ENCODE measurements at places on chromosomes 1 and 21. TPM values are rescaled to one million over a fixed set of nuclear protein-coding genes. Genes with fewer than 3 reads are reported as not detected.

Gene CASQ1
- not detected for total RNA-seq

DNA sequence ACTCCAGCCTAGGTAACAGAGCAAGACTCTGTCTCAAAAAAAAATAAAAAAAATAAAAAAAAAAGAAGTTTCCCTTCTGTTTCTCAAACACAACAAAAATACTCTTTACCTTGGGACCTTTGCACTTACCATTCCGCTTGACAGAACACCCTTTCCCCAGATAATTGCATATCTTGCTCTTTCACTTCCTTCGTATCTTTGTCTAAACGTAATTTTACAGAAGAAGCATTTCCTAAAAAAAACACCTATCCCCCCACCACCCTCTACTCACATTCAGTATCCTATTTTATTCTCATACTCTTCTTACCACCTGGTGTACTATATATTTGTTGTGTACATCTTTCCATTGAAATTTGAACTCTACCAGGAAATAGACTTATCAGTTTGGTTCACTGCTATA, 32.7 kb downstream of the ASH1L start:
- no peak overlapping the region for H3K27ac ChIP-seq
- H3K36me3 ChIP-seq, result no peaks in the 10 kb centered on the region
- no peak overlapping the region for H3K4me3 ChIP-seq
- DNase-seq, result no peak
- H3K4me1 ChIP-seq, result peaks cover 32% of the 10 kb centered on the region
- no peaks in the 10 kb centered on the region for H3K27me3 ChIP-seq

- DNase-seq, result no peak
- no peaks in the 10 kb centered on the region for H3K27me3 ChIP-seq
- no peaks in the 10 kb centered on the region for H3K4me1 ChIP-seq
These were observed 24.7 kb downstream of the SLC6A17 start for GRCh38 chr1:110174961-110175360.

DNA sequence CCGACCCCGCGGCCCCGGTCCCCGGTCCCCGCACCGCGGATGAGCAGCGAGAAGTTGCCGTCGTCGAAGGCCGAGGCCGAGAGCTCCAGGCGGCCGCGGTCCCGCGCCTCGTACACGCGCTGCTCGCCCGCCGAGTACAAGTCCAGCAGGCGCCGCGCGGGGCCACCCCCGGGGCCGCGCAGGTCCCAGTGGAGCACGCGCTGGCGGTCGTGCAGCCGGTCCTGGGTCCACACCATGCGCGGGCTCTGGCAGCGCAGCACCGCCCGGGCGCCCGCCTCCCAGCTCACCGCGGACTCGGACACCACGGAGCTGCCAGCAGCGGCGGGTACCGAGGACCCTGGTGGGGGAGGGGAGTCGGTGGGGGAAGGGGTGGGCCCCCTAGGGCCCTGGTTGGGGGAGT, 2.9 kb downstream of the MXRA8 start:
- H3K27me3 ChIP-seq, result no peaks in the 10 kb centered on the region
- no peaks in the 10 kb centered on the region for H3K36me3 ChIP-seq
- H3K27ac ChIP-seq, result no peak overlapping the region
- no peak for DNase-seq
- peaks cover 26% of the 10 kb centered on the region for H3K4me1 ChIP-seq
- H3K4me3 ChIP-seq, result no peak overlapping the region

DNA sequence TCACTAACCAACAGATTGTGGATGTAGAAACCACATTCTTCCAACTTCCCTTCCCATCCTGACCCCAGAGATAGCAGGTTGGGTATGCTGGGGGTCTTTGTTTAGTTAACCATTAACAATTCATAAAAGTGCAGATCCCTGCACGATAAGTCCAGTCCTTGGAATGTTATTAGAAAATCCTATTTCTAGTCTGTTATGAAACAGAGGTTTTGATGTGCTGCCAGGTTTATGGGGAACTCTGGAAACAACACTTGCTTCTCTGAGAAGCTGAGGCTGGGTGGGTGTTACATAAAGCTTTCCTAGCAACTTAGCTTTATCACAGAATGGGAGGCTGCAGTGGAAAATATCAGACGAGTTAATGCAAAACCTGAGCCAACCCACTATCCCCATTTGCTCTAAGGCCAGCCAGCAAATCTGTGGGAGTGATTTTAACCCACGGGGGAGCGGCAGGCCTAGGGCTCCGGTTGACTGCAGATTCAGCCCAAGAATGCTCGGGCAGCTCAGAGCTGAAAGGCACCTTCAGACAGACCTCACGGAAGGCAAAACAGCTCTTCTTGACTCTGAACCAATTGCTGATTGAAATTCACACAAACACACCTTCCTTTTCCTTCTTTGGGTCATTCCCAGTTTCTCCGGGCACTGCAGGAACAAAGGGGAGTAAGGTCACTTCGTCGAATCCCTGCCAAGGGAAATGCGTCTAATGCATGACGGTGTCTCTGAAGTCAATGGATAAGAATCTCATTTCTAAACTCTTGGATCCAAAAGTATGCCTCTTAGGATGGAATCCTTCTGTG, 111.7 kb upstream of the IRF2BP2 start:
- H3K27me3 ChIP-seq, result no peaks in the 10 kb centered on the region
- no peak overlapping the region for H3K27ac ChIP-seq
- no peak overlapping the region for H3K4me3 ChIP-seq
- no peak for DNase-seq

Measured in CD4-positive, alpha-beta memory T cell (primary cell).